Globus pallidus (tissue), 1 donor: ENCODE measurements at places on chromosomes 7 and 10.
A peak's percentile ranks its signal among the peaks of the same experiment; 100 is the strongest.

DNA sequence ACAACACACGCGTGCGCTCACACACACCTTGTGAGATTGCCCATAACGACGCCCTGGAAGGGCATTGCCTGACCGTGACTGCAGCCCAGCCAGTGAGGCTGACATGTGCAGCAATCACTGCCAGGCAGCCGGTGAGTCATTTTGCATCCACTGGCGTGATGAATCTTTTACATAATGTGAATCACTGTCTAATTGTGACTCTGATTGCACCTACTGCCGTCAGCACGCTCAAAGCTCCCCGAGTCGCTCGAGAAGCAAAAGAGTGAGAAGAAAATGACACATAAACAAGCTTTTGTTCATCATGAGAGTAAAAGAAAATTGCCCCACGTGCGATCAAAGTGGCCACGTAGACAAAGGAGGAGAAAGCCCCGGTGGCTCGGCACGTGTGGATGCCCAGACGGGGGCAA is 117.4 kb upstream of the PFKP start:
- no peak for DNase-seq

DNA sequence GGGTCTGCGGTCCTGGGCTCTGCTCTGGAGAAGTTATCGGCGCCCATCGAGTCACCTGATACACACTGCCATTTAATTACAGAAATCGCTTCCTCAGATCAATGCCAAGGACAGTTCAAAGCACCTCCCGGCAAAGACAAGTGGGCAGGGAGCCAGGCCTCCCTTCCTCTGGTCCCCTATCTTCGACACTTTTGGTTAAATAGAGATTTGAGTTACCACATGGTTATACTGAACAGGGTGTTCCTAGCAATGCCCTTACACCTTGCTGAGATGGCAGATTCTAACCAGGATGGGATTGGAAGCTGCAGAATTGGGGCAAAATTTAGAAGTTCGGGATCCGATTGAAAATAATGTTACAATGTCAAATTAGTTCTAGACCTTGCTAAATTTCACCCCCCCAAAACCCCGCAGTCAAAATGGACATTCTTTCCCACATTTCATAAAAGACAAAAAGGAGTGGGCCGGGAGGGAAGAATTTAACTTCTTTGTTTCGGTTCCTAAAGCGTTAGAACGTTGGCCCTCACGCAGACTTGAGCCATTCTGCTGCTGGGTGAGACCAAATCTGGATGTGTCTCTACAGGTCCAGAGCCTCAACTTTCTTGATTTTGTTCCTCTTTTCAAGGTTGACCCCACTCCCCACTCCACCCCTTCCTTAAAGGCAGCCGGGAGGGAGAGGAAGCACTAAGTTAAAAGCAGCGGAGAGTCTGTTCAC is 2.2 kb upstream of the DLX5 start:
- DNase-seq = peak; percentile 60

DNA sequence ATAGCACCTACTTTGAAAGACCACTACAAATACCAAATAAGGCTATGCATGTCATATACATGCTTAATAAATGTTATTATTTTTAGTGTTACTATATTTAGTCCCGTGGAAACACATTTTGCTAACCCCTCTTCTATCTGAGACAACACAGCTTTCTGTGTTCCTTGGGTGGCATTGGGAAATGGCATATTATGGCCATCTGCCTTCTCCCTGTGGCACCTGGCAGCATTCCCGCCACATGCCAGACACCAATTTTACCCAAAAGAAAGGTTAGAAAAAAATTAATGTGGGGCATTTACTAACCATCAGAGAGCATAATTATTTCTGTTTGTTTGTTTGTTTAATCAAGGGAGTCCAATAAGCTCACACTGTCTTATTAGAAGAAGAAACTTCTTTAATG is 168.6 kb upstream of the ETV1 start:
- DNase-seq = no peak

- no peak for DNase-seq
Measured at GRCh38 chr7:22013711-22014110, 68.0 kb upstream of the CDCA7L start.

DNA sequence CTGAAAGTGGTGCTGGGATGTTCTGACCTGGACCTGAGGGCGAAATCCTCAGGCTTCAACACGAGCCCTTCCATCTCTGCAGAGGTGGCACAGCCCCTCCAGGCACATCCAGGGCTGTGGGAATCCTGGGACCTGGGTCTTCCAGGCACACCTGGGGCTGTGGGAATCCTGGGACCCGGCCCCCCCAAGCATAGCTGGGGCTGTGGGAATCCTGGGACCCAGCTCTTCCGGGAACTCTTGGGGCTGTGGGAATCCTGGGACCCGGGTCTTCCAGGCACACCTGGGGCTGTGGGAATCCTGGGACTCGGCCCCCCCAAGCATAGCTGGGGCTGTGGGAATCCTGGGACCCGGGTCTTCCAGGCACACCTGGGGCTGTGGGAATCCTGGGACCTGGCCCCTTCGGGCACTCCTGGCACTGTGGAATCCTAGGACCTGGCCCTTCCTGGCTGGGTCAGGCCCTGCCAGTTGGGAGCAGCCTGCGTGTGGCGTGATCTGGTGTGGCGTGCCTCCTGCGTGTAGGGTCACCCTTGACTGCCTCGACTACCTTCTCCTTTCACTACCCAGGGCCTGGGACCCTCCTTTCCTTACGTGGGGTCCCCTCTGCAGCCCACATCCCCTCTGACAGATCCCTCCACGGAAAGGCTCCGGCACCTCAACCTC is 124.0 kb downstream of the WDR37 start:
- no peak for DNase-seq

DNA sequence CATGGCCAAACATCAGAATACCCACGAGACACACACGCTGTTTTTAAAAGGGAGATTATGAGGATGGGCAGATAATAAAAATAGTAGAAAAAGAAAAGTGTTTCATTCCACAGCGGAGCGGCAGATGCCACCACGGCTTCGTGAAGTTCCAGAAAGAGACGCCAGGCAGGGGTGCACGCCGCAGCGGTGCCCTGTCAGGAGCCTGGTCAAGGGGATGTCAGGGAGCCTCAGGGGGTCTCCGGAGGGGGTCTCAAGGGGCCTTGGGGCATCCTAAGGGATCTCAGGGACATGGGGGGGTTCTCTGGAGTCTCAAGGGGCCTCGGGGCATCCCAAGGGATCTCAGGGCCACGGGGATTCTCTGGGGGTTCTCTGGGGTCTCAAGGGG is 253.4 kb downstream of the ZMYND11 start:
- DNase-seq = no peak

GRCh38 chr7:117193564-117193963 is 129.3 kb downstream of the WNT2 start:
- no peak for DNase-seq

DNA sequence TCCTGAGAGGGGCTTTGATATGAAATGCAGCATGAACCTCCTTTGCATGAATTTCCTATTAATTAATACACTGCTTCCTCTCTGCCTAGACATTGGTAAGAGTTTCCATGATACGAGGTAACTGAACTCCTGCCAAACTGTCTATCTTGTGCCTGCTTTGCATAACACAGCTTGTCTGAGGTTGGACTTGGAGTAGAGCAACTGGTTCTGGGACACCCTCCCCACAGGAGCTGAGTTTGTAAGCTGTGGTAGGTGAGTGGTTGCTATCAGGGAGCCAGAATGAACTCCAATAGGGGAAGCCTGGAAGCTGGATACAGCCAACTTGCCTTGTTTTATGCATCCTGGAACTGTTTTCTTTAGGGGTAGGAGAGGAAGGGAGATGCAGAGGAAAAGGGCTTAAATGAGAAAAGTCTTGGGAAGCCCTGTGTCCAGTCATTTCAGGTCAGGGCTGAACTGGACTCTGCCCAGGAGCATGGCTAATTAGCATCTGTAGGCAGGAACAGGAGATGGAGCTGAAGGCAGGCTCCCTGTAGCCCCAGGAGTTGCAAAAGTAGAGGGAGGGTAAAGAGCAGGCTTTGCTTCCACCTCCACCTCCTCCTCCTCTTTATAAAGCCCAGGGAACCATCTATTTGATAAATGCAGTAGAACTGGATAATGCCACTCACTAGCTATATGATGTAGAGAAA is 73.2 kb upstream of the GPR158 start:
- DNase-seq = no peak

DNA sequence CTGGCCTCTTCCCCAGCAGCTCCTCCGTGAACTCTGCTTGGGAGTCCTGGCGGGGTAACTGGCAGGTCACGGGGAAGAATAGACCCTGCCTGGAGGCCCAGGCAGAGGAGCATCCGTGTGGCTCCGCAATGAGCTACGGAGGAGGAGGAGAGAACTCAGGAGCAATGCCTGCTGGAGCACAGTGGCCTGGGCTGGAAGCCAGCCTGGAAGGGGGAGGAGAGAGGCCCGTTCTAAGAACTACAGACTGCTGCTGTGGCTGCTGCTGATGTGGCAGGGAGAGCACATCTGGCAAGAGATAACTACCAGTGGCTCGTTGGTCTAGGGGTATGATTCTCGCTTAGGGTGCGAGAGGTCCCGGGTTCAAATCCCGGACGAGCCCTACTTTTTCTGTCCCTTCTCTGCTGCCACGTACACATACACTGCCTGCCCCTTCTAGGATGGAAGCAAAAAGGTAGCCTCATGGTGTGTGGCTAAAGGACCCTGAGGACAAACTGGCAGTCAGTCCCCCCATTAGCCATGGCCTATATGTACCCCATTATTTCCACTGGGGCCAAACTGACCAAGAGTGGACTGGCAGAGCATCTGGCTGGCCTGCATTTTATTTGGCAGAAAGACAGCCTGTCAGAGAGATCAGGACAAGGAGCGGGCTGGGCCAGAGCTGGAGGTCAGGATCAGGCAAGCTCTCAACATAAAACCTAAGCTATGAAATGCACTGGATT is 7.7 kb upstream of the OPN1SW start:
- DNase-seq = peak; percentile 64

DNA sequence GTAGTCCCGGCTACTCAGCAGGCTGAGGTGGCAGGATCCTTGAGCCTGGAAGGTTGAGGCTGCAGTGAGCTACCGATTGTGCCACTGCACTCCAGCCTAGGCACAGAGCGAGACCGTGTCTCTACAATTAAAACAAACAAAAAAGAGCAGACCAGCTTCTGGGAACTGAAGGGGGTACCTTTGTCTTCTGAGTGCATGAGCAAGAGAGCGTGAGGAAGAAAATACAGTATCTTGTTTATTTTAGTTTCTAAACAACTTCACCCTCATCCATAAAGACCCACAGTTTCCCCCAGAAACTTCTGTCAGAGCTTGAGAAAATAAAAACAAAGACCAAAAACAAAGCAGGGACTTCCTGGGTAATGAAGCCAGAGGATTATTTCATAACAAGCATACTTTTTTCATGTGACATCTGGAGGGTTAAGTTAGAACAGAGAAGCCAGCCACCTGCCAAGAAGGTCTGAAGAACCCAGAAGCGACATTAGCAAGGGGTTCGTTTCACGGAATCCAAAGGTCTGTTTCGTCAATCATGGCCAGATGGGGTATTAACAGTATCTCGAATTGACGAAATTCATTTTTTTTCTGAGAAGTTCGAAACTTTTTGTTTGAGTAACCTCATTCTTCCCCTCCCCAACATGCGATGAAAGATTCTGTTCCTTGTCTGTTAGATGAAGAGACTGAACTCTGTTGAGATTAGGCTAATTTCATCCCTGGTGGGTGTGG is 10.2 kb upstream of the IL2RA start:
- DNase-seq = no peak

GRCh38 chr10:90148116-90148855 is 446.9 kb downstream of the KIF20B start:
- no peak for DNase-seq

GRCh38 chr7:95295397-95295796 is 28.9 kb downstream of the PON1 start:
- no peak for DNase-seq

DNA sequence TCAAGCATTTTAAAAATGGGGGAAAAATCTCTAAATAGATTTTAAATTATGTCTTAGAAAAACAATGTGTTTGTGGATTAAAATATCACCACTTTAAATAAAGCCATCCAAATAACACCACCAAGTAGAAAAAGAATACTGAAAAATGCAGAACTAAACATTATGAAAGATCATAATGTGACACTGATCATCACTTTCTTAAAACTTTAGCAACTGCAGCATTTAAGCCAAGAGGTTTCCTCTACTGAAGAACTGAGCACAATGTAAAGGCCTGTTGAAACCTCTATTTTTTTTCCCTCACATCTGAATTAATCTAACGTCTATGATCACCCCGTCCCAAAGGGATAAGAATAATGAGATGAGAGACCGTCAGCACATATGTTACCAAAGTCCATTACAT is 18.6 kb downstream of the MINDY3 start:
- DNase-seq = no peak

DNA sequence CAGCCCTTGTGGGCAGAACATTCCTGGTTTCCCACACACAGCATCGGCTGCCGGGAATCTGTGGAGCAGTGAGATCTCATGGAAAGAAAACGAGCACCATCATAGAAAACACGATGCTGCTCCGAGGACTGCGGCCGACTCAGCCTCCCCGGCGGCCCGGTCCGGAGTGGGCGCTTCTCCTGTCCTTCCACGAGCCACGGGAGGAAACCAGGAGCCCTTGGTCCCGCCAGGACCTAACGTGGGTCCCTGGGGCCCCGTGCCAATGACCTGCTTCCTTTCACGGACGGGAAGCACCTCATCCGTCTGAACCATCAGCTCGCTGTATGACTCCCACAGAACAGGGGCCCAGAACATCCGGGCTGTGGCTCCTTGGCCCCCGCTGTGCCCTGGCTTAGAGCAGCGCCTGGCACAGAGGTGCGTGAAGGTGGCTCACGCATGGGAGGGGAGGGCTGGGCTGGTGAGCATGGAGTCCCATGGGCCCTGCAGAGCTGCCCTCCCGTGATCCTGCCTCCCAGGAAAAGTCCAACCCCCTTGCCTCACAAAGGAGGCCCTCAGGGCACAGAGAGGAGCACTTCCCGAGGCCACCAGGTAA is 280.5 kb downstream of the MAD1L1 start:
- no peak for DNase-seq

- DNase-seq = no peak
Measured at GRCh38 chr7:150938566-150938965, 39.6 kb downstream of the KCNH2 start.

DNA sequence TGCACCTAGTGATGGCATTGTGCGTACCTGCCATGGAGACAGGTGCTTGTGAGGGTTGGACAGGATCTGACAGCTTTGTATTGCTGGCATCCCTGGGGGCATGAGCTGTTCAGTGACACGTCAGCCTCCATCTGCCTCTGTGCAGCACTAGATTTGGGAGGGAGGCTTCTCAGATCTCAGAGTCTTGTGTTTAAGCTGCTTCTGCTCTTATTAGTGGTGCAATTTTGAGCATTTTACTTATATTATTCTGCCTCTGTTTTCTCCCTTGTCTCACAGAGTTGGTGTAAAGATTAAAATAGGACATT is 5.1 kb downstream of the ARHGAP22 start:
- peak; percentile 51 for DNase-seq

GRCh38 chr10:69439350-69439739 is 11.9 kb upstream of the TSPAN15 start:
- DNase-seq = peak; percentile 51

DNA sequence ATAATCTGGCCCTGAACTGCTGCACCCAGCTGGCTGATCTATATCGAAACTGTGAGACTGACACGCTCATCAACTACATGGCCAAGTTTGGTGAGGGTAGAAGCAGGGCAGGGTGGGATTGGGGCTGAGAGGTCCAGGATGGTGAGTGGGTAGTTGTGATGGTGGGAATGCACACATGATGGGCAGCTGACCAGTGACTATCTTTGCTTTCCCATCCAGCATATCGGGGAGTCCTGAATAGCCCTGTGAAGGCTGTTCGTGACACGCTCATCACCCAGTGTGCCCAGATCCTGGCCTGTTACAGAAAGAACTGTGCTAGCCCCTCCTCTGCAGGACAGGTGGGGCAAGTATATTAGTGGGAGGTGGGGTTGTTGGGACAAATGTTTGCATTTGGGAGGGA is 12.5 kb upstream of the CHCHD1 start:
- DNase-seq = no peak
